ENCODE measurements at places on chromosomes 2 and 18.
A peak's percentile ranks its signal among the peaks of the same experiment; 100 is the strongest.

DNA sequence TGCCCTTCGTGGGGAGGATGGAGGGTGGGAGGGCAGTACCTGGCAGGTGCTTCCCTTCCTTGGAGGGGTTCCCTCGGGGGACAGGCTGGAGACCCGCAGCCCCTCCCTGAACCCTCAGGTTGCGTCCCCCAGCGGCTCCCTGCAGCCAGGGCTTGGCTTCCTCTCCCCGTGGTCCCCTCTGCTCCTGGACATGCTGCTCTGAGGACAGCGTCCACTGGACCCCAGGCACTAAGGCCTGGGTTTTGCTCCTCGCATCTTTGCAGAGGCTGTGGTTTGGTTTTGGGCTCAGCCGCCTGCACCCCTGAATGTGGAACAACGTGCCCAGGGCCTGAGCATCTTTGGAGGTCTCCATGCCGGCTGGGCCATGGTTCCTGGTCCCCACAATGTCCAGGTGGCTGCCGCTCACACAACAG is 133.5 kb downstream of the PTGR3 start:
- no peak for DNase-seq

GRCh38 chr2:207066791-207067460 is 98.8 kb downstream of the KLF7 start:
- no peak for DNase-seq

GRCh38 chr2:235654103-235654813 is 160.4 kb downstream of the AGAP1 start:
- no peak for DNase-seq

DNA sequence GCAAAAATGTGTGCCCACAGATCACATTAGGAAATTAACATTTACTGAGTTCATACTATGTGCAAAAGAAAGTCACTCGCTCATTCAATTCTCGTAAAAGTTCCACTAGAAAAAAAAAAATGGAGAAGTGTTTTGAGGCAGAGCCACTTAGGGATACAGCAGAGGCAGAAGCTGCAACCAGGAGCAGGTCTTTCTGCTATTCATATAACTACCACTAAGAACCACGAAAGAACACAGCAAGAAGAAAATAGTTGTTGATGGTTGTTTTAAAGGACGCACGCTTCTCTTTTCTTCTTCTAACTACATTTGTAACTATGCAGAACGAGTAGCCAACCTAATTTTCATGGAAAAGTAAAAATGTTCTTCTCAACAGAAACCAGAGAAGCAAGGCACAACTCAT is 45.0 kb downstream of the ROCK2 start:
- no peak for DNase-seq

DNA sequence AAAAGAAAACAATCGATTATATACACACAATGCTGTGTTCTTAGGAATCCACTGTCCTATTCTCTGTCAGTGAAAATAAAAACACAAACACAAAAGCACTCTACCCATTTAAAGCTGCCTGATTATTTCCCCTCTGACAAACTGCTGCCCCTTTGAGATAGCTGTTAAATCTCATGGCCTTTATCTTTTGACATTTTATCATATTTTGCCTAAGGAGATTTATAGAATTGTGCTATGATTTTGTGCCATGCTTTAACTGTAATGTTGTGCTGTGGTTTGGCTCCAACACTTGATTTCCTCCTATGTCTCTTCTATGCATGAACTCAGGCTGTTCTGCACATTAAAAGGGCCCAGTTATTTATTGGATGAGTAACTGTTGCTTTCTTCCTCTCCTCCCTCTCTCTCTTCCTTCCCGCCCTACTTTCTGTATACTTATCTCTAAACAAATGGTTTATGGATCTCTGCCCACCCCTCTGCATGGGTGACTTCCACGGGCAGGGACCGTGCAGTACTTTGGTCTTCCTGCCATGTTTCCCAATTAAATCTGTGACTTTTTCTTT is 1096.6 kb downstream of the TSN start:
- no peak for DNase-seq

DNA sequence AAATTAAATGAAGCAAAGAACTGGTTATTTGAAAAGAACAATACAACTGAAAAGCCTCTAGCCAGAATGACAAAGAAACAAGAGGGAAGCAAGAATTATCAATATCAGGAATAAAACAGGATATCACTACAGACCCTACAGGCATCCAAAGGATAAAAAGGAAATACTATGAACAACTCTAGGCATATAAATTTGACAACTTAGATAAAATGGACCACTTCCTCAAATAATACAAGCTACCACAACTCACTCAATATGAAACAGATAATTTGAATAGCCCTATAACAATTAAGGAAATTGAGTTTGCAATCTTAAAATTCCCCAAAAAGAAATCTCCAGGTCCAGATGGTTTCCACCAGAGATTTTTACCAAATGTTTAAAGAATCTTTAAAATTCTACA is 19.8 kb downstream of the RPRD1A start:
- DNase-seq, result no peak

GRCh38 chr2:124805060-124805459 is 780.0 kb downstream of the CNTNAP5 start:
- no peak for DNase-seq

DNA sequence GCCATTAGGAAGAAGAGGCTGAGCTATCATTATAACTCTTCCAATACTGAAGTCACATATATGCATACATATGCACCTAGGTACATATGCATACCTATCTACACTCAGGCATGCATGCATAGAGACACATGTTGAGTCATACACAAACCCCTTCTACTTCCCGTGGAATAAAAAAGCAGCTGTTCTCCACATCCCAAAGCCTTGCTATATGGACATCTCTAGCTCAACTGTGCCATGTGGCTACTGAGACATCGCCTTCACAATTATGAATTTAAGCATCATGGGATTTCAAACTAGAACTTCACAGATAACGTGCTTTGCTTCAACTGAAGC is 120.5 kb downstream of the ANKRD44 start:
- DNase-seq, result no peak

DNA sequence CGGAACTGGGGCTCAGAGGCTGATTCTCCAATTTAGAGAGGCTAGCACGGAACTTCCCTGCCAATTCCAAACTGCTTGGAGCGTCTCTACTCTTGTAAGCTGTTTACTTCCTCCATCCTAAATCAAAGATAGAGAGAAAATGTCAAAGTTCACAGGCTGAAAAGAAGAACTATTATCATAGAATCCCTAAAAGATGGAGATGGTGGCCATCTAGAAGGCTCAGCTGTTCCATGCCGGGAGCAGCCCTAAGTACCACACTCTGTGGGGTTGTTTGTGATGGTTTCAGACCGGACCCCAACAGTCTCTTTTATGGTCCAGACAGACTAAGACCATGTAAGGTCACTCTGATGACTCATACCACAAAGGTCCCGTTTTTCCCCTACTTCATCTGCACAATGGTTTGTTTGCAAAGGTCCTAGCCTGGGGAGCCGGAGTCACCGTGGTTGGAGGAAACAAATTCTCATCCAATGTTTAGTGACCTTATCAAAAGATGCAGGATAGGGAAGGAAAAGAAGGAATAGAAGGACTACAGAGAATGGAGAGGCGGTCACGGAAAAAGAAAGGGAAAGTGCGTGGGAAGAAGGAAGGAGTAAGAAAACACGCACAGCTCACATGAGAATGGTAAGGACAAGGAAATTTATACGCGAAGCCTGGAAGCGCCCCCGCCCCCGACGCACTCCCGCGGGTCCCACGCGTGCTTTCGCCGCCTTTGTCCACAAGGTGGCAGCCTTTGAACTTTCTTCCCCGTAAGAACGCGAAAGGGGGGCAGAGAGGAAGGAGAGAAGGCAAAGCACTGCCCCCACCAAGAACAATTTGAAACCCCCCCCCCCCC is 453 bp upstream of the ANTXR1 start:
- DNase-seq, result peak; percentile 83

DNA sequence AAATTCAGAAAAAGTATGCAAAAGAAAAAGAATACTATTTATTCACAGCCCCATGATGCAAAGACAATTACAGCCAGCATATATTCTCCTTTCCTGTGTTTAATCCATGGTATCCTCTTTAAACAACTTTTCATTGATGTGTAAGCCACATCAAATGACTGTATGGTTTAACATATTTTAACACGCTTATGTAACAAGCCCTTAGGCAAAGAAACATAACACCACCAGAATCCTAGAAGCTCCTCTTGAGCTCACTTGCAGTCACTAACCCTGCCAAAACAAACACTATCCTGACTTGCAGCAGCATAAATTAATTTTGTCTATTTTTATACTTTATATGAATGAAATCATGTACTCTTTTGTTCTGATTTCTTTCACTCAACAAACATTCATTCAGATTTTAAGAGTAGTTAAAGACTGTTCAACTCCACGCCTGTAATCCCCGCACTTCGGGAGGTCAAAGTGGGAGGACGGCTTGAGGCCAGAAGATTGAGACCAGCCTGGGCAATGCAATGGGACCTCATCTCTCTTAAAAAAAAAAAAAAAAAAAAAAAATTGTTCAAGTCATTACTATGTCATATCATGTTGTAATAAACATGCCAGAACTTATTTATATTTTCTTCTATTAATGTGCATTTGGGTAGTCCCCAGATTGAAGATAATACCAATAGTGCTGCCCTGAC is 226.3 kb downstream of the NBAS start:
- DNase-seq, result no peak

- DNase-seq, result peak; percentile 48
Measured at GRCh38 chr2:25168256-25169072, at the start of gene POMC. TSS of gene POMC (minus strand) at chr2:25168580. CDS start at chr2:25164772, 3,808 bp downstream.

- no peak for DNase-seq
Measured at GRCh38 chr2:46095830-46096229, 201.4 kb upstream of the EPAS1 start.

GRCh38 chr18:62759704-62760402 is 44.5 kb downstream of the PHLPP1 start:
- no peak for DNase-seq

DNA sequence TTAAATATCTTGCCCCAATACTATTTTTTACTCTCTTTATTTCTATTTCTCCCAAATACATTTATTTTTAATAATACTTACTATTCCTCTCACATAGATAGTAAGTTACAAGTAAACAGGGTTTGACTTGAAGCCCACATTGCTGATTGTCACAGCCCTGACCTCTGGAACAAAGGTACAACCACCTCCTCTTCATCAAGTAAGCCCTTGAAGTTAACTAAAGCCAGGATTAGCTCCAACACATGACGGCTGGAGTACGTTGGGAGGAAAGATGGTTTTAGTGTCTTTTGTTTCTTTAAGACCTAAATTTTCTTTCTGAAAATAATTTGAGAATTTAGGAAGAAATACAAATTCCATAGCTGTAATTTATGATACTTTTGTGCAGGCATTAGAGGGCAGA is 949 bp downstream of the MYOM1 start:
- no peak for DNase-seq

GRCh38 chr2:37637190-37637860 is 34.1 kb downstream of the CDC42EP3 start:
- no peak for DNase-seq

GRCh38 chr18:26190506-26190905 is 35.7 kb upstream of the TAF4B start:
- no peak for DNase-seq

DNA sequence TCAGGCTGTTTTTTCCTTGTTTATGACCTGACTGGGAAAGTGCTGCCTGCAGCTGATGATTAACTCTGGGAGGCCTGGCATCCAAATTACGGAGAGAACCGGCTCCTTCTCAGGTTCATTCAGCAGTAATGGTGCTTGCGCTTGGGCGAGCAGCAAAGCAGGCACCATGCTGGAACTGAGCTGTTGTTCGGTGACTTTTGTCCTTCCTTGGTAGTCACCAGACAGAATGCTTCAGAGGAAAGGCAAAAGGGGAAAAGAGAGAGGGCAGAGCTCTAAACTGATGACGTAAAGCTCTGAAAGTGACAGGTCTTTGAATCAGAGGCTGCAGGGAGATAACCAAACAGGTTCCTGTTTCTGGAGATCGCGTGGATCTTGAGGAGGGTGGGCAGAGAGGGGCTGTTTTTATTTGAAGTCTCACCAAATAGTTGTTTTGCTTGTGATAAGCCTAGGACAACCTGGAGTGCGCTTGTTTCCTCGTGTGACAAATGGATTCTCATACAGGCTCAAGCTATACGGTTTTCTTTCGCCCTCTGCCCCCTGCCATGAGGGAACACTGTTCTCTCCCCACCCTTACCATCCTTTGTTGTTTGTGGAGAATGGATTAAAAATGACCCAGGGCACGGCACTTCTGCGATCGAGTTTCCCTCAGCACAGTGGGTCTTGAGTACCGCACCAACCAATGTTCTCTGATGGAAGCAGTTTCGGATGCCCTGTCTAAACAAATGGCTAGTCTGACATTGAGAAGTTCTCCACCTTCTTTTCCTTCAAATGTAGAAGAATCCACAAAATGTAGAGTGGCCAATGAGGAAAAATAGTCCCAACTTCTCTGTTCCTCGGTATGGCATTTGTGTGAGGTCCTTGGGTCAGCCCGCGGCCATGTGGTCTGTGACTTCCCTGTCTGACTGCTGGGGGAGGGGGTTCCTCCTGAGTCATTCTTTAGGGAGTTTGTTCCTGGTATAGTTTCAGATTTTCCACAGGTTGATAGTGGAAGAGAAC is 1.3 kb downstream of the RASGRP3 start:
- DNase-seq, result peak; percentile 55

GRCh38 chr2:34031097-34031496 is 432.0 kb upstream of the FAM98A start:
- no peak for DNase-seq

- no peak for DNase-seq
Measured at GRCh38 chr2:77746780-77747179, 224.6 kb upstream of the LRRTM4 start.

DNA sequence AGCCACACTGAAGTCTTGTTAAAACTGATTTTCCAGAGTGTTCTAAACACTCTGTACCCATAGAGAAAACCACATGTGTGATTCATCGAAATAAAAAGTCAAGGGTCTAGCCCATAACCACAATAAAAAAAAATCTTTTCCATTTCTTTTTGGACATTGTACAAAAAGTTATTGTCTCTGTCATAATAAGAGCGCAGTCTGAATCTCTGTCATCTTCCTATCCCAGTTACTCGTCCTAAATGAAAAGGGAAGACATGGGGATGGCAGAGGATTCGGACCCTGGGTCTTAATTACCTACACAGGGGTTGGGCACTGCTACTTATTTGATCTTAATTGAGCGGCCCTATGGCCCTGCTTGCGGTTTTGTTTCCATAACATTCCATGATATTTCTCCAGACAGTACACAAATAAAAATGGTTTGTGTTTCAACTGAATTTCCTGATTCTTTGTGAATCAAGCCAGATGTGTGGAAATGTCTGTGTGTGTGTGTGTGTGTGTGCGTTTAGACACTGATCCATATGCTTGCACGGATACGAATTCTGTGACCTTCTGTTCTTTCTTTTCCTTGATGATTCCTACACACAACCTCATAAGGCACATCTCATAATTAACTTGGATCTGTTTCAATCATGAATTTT is 133.4 kb upstream of the SPATS2L start:
- DNase-seq, result no peak

DNA sequence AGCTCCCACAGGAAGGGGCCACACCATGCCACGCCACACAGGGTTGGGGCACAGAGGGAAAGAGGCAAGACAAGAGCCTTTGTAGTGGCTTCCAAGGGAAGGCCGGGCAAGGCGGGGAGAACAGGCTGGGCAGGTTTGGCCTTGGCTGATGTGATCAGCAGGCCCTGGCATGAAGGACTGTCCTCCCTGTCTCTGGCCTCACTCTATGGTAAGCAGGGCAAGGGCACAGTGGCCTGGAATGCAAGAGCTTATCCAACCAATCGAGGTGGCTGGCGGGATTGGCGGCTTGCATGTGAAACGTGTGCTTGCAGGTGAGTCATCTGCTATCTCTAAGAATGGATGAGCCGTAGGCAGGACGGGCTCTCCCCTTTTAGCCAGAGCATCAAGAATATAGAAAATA is 6.4 kb upstream of the ATP9B start:
- no peak for DNase-seq

GRCh38 chr2:60555066-60555782 is 1.8 kb upstream of the BCL11A start:
- peak; percentile 67 for DNase-seq

- no peak for DNase-seq
Measured at GRCh38 chr18:76593843-76594242, 98.8 kb upstream of the ZNF516 start.
